ENCODE measurements at places on chromosomes 6 and 20. TPM values are rescaled to one million over a fixed set of nuclear protein-coding genes. Genes with fewer than 3 reads are reported as not detected.
A peak's percentile ranks its signal among the peaks of the same experiment; 100 is the strongest.

Gene OR2B2
- total RNA-seq = not detected

Gene DCBLD1
- total RNA-seq = 26.8 TPM

DNA sequence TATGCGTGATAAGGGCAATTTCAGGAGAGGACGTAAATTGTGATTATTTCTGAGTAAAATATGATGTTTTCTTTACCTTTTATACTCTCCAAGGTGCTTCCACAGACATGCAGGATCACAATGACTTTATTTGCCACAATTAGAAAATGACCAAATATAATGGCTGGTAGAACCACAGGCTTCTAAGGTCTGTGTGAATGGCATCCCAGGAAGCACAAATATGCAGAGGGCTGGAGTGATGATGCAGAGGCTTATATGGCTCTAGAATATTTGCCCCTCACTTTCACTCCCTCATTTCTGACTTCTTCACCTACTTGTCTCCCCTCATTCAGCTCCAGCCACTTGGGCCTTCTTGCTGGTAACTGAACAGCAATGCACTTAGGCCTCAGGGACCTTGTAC, 502.1 kb upstream of the MAP3K7 start:
- no peaks in the 10 kb centered on the region for H3K4me1 ChIP-seq
- no peaks in the 10 kb centered on the region for H3K36me3 ChIP-seq
- H3K27me3 ChIP-seq = peaks cover 10% of the 10 kb centered on the region
- no peak for DNase-seq
- H3K4me3 ChIP-seq = no peak overlapping the region

DNA sequence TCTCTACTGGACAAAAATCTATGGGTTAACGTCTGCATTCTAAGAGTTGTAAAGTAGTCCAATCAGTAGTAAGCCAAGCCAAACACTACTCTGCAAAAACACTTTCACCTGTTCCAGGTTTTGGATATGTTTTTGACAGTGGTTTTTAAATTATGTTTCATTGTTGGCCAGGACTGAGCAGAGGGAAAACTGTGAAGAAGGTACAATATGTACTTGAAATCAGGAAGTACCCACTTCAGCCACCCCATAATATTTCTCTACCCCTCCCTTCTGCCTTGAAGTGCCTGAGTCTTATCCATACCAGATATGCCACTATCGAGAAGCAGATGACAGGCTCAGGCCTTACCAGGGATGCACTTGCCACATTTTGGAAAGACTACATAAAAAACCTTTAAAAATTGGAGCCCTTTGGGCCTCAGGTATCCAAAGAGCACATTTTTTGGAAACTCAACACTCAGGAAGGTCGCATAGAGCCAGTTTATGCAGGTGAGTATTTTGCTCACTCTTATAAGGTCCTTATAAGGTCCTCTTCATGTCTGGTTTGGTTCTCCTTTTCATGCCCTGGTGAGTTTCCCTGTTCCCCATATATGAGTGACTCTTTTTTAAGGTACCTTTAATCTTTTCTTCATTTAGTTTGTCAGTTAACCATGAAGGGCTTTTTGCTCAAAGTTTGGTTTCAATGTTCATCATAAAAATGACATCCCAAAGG, 859.3 kb upstream of the FLRT3 start:
- H3K4me3 ChIP-seq = no peak overlapping the region
- H3K4me1 ChIP-seq = peaks cover 15% of the 10 kb centered on the region
- H3K36me3 ChIP-seq = no peaks in the 10 kb centered on the region
- H3K27ac ChIP-seq = no peak overlapping the region

DNA sequence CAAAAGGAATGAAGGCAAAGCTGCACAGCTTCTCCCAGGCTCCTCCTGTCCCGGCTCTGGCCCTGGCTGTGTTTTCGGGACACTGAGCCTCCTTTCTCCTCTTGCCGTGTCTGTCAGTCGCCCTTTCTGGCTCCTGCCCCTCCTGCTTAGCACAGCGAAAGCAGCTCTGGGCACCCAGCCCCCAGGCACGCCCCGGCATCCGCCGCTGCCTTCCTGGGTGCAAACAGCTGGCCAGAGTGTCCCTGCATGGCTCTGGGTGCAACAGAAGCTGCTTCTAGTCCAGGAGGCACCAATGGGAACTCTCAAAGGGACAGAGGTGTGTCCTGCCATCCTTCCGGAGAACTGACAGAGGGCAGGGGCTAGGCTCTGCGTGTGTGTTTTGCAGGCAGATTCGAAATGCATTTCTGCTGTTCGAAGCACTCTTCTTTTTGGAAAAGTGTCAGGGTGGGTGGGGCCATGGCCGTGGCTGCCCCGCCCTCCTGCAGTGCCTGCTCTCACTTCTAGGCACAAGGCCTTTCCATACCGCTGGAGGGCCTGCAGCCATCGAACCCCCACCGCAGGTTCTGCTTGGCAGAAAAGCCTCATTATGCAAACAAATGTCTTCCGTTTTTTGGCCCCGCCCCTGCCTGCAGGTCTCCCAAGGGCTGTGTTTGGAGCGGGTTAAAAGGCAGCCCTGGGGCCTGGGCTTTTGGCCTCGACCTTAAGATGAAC, 15.5 kb downstream of the COL9A3 start:
- no peak overlapping the region for H3K27ac ChIP-seq
- peak; percentile 47 for DNase-seq

All from MCF 10A (cell line).